ENCODE measurements at places on chromosomes 12 and 14.

DNA sequence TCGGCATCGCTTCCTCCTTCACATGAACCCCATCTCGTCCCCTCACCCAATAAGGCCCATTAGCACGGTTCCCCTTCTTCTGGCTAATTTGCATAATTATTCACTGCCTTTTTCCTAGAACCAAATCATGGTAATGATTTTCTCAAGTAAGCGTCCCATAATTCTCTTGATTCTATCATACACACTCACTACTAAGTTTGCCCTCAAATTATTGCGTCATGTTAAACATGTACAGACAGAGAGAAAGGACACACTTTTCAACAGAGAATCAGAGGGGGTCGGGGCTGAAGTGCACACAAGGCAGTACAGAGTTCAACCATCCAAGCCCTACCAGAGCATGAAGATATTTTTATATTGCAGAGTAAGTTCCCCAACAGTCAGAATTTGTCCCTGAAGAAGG is 256.6 kb downstream of the FOXN3 start:
- no peak for DNase-seq

DNA sequence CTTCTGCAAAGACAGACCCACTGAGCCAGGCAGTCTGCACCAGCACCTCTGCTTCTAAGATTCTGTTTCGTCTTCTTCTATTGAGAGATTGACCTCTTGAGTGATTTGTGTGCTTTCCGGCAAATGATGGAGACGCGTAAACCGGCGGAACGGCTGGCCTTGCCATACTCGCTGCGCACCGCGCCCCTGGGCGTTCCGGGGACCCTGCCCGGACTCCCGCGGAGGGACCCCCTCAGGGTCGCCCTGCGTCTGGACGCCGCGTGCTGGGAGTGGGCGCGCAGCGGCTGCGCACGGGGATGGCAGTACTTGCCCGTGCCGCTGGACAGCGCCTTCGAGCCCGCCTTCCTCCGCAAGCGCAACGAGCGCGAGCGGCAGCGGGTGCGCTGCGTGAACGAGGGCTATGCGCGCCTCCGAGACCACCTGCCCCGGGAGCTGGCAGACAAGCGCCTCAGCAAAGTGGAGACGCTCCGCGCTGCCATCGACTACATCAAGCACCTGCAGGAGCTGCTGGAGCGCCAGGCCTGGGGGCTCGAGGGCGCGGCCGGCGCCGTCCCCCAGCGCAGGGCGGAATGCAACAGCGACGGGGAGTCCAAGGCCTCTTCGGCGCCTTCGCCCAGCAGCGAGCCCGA is 703 bp downstream of the ASCL4 start:
- DNase-seq, result no peak

DNA sequence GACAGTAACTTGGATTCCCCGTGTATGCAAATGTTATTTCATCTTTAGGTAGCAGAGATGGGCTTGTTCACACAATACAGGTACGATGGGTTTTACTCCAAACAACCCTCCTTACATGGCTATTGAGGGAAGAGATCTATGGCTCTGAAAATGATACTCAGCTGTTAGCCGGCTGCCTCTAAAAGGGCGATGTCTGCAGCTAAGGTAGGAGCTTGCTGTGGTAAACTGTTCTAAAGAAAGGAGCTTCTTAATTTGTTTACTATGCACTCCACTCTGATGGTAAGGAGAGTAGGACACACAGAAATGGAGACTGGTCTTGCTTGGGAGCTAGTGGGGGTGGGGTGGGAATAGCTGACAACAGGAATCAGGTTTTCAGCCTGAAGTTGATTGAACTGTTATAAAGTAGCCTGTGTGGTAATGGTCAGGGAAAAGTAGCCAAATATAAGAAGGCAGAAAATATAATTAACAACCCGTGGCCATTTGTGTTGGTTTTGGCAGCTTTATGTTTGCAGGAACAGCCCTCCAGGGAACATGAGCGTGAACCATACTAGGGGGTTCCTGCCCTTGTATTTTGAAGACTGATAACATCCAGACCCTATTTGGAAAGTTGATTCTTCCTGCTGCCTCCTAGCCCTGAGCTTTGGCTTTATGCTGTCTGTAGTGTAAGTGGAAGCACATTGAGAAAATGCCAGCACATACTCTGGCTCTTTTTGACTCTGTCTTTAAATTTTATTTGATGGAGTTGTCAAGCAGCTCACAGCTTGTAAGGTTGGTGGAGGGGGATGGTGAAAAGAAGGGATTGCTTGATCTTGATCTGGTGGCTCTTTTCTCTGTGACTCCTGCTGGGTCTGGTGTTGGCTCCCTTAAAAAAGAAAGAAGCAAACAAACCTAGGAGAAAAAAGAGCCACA is 929.8 kb downstream of the DIO2 start:
- DNase-seq, result no peak

GRCh38 chr12:5083955-5084849 is 40.5 kb downstream of the KCNA5 start:
- no peak for DNase-seq

- no peak for DNase-seq
These were observed 49.9 kb upstream of the FOXN3 start for GRCh38 chr14:89466944-89467343.

DNA sequence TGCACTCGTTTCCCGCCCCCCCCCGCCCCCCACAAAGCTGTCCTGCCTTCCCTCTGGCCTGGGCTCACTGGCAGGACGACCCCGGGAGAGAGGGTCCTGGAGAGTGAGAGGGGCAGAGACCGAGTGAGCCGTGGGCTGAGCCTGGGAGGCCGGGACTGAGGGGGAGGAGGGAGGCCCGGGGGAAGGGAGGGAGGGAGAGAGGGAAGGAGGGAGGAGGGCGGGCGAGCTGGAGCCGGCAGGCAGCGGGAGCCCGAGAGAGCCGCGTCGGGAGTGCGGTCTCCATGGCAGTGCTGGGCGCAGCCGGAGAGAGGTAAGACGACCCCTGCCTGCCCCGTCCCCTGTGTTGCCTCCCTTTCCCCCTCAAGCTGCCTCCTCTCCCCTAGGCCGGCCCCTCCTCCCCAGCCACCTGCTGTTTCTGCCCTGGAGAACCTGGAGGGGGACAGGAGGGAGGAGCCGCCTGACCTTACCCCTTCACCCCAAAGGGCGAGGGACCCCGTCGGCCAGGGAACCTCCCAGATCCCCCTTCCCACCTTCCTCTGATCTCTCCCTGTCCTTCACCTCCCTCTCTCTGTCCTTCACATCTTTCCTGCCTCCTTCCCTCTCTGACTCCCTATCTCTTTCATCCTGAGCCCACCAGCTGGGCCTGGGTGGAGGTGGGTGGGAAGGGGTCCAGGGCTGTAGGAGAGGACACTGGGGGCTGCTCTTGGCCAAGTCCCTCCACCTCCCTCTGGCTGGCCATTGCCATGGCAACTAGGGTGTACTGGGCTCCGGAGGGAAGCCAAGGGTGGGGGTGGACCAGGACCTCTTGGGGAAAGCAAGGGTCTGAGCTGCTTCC is at the start of gene GPR162:
TSS of gene GPR162 (plus strand) at position 231 of the 835 bp plus-strand sequence. CDS start 2,078 bp downstream, outside the sequence.
- no peak for DNase-seq

DNA sequence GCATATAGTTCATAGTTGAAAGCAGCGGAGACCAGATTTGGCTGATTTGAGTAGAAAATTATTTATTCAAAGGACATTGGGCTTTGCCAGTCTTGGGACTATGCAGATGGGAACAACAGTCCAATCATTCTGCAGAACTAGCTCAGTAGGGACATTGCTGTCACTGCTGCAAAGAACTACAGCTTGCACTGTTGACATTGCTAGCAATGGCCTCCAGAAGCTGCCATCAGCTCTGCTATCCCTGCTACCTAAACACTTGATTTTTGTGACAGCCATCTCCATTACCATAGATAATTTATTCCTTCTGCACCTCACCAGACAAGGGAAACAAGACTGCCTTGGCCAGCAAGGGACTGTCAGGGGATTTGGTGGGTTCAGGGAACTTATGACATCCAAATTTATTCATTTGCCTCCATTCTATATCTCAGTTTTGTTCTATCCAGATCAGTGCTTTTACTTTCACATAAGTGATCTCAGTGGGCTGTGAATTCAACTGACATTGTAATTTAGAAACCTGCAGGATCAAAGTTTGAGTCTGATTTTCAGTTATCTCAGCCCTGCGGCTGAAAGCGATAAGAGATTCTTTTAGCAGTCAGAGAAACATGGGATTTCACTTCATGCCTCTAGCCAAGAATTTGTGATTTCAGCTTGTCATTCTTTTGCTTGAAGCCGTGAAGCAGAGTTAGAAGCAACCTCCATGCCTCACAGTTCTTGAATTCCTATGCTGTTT is 136.7 kb upstream of the FBXO33 start:
- DNase-seq, result no peak

GRCh38 chr12:129819391-129819790 is 84.4 kb downstream of the TMEM132D start:
- DNase-seq, result no peak

DNA sequence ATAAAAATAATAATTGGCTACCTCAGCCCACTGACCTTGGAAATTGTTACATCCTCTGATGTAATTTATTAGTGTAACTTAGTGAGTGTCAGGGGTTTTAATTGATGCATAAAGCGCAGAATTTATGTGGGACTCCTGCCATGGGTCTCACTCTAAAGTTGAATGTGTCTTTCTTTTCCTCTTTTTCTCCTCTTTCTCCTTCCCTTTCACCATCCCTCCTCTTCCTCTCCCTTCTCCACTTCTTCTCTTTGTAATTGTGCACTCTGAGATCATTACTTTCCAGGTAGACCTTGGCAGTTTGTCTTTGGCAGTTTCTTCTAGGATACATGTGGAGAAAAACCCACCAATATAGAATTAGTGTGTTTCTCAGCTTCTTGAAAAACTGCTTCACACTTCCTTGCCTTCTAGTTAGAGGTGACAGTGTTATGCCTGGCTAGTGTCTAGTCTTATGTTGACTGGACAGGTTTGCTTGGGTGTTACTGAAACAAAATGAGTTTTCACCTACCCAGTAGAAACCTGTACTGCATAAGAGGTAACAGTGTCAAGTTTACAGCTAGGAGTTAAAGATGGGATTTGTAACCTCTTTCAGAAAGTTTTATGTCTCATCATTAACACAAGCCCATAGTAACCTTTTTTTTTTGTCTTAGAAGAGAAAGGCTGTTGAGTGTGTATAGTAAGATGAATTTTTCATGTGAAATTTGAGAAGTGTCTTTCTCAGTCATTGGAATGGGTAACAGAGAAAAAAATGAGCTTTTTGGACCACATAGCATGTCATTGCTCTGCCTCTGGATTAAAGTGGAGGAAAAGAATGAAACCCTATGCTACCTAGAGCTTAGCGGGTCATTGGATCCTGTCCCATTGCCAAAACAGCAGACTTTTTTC is 18.6 kb downstream of the PELI2 start:
- DNase-seq, result no peak

GRCh38 chr12:95966287-95966870 is 23.2 kb downstream of the AMDHD1 start:
- no peak for DNase-seq
